RWPE2 (cell line): ENCODE measurements at places on chromosomes 3 and 15.

DNA sequence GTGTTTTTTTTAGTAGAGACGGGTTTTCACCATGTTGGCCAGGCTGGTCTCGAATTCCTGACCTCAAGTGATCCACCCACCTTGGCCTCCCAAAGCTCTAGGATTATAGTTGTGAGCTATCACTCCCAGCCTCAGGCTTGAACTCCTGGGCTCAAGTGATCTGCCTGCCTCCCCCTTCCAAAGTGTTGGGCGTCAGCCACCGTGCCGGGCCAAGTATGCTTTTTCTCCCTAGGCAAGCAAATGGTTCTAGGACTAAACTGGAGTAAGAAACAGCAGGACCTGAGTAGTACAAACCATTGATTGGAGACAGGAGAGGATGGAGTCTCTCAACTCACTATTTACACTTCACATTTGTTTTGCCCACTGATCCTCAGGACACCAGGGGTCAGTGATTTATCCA is 4.6 kb upstream of the PTPN9 start:
- no peaks in the 10 kb centered on the region for H3K27me3 ChIP-seq
- H3K27ac ChIP-seq: no peak overlapping the region
- DNase-seq: no peak
- H3K4me3 ChIP-seq: no peak overlapping the region
- no peaks in the 10 kb centered on the region for H3K4me1 ChIP-seq

- peaks cover 4% of the 10 kb centered on the region for H3K36me3 ChIP-seq
- H3K4me1 ChIP-seq: no peaks in the 10 kb centered on the region
- no peak for DNase-seq
- H3K27me3 ChIP-seq: no peaks in the 10 kb centered on the region
These were observed 48.3 kb downstream of the MRPL3 start for GRCh38 chr3:131454501-131454900.

DNA sequence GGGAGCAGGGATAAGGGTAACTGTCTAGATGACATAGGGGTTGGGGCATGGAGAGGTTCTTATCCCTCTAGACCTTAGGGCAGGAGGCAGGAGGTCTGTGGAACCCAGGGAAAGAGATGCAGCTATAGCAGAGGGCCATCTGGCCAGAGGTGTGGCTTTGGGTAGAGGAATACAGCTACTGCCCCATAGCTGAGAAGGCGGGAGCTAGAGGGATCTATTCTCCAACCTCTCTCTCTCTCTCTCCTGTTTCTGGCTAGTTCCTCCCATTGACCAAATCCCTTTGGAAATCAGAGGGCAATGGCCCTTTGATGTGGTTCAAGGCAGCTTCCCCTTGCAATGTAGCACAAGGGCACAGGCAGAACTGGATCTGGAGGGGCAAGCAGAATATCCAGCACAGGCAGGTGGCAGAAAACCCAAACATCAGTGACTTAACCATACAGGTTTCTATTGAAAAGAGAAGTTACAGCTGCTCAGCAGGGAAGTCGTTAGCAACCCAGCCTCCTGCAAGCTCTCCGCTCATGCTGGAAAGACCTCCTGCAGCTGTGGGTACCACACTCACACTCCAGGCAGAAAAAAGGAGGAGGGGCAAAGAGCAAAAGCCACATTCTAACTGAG is 22.3 kb upstream of the LMOD3 start:
- no peaks in the 10 kb centered on the region for H3K27me3 ChIP-seq
- H3K4me3 ChIP-seq: no peak overlapping the region
- H3K4me1 ChIP-seq: peaks cover 8% of the 10 kb centered on the region
- no peak overlapping the region for H3K27ac ChIP-seq
- H3K36me3 ChIP-seq: no peaks in the 10 kb centered on the region
- DNase-seq: no peak

GRCh38 chr15:57890351-57890750 is 175.2 kb downstream of the ALDH1A2 start:
- H3K27me3 ChIP-seq: no peaks in the 10 kb centered on the region
- DNase-seq: no peak
- no peak overlapping the region for H3K4me3 ChIP-seq
- H3K36me3 ChIP-seq: no peaks in the 10 kb centered on the region
